ENCODE measurements at places on chromosomes 16 and 17.
A peak's percentile ranks its signal among the peaks of the same experiment; 100 is the strongest.

DNA sequence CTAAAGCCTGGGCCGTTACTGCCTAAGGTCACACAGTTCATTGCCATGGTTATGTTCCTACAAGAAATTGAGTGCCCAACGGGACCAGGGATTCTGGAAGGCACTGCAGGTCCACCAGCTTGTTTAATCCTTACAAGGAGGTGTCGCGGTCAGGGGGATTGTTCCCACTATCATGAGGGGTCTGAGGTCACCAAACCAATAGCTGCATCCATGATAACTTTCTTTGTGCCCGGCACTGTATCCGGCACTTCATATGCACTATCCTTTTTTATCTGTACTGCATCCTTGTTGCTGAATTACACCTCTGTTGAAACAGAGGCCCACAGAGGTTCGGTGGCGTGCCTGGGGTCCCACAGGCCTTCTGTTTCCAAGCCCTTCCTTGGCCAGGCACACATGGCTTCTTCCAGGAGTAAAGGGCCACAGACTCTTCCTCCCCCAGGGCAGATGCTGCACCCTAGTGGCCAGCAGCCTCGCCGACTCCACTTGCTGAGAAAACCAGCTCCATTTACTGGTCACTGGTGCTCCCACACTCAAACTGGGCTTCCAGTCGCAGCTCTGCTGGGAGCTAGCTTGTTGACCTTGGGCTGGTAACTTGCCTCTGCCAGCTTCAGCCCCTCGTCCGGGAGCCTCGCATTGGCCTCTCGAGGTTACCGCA is 82.0 kb upstream of the PLCG2 start:
- peak; percentile 47 for DNase-seq

DNA sequence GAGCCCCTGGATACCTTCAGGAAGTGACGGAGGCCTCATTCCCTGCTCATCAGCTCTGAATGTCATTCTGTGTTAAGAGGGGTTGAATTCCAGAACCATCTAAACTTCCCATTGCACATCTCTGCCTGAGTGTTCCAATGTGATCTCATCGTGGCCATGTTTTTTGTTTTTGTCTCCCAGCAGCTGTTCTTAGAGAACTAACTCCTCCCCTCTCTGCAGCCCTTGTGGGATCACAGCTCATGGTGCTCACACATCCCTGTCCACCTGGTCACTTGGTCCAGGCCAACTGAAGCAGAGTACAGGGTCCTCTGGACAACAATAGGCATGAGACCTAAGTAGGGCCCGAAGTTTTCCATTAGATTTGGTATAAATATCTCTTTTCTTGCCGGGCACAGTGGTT is 6.0 kb upstream of the SYT17 start:
- DNase-seq, result peak; percentile 21

GRCh38 chr17:36647636-36648035 is 46.3 kb downstream of the MRM1 start:
- DNase-seq, result no peak

GRCh38 chr16:82987767-82988166 is 361.0 kb downstream of the CDH13 start:
- peak; percentile 19 for DNase-seq

GRCh38 chr17:83175822-83176622 is 96.6 kb downstream of the METRNL start:
- no peak for DNase-seq

DNA sequence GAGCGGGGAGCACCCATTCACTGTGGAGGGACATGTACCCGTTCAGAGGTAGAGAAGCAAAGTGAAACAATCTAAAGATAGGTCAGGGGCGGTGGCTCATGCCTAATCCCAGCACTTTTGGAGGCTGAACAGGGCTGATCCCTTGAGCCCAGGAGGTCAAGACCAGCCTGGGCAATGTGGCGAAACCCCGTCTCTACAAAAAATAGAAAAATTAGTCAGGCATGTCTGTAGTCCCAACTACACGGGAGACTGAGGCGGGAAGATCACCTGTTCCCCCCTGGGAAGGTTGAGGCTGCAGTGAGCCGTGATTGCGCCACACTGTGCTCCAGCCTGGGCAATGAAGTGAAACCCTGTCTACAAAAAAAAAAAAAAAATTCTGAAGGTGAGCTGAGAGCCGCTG is 21.7 kb downstream of the MYL4 start:
- DNase-seq, result no peak

DNA sequence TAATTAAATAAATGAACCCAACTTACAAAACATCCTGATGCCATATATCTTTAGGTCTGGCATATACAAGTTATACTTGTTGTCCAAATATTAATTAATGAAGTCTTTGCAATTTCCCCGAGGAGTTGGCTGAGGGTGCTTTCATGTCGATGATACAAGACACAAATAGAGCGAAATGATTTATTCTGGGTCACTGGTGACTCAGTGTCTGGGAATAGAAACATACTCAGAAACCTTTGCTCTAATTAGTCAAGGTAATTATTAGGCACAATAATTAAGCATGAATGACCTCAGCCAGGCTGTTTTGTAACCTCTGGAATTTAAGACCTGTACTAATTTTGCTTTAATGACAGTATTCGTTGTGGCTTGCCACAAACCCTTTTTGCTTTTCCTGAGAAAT is 37.0 kb upstream of the HAPSTR1 start:
- DNase-seq, result no peak

- DNase-seq, result no peak
These were observed 21.2 kb upstream of the CMTM4 start for GRCh38 chr16:66717776-66718175.
